ENCODE measurements at places on chromosomes 12 and 14. TPM values are rescaled to one million over a fixed set of nuclear protein-coding genes. Genes with fewer than 3 reads are reported as not detected.

CELA1 gene
- total RNA-seq, result not detected

POTEM gene
- not detected for total RNA-seq

SELPLG gene
- total RNA-seq, result 2.2 TPM

SLC4A8 gene
- total RNA-seq, result 2.2 TPM

PSMC6 gene
- total RNA-seq, result 70.9 TPM

HCAR2 gene
- not detected for total RNA-seq

NANOG gene
- total RNA-seq, result not detected

PLCZ1 gene
- total RNA-seq, result not detected

RIMKLB gene
- total RNA-seq, result 20.8 TPM

RNASE13 gene
- not detected for total RNA-seq

KRT80 gene
- not detected for total RNA-seq

NTS gene
- not detected for total RNA-seq

Data from transverse colon (tissue), 4 donors.